Effector memory CD4-positive, alpha-beta T cell (primary cell): ENCODE measurements at places on chromosomes 12 and 14.

DNA sequence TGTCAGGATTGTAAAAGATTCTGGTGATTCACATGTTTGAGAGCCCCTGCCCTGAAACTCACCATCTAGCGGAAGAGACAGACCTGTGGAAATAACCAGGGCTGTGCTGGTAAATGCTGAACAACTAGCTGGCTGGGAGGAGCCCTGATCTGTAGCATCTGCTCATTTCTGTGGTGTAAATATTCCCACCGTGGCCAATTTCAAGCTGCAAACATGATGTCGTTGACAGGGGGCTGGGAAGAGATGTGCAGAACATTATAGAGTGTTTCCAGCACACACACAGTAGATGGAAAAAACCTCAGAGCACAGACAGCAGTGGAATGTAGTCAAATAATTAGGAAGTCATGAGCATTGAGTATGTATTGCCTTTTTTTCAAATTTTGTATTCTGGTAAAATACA lies 138.2 kb downstream of the PHETA1 start:
- no peak for DNase-seq
- H3K4me1 ChIP-seq: no peaks in the 10 kb centered on the region
- H3K36me3 ChIP-seq: no peaks in the 10 kb centered on the region
- H3K4me3 ChIP-seq: no peak overlapping the region

GRCh38 chr12:124188561-124189405 lies 106.1 kb upstream of the RFLNA start:
- no peak overlapping the region for H3K4me3 ChIP-seq
- no peak overlapping the region for H3K27ac ChIP-seq
- no peak for DNase-seq
- H3K27me3 ChIP-seq: no peaks in the 10 kb centered on the region
- no peaks in the 10 kb centered on the region for H3K4me1 ChIP-seq

DNA sequence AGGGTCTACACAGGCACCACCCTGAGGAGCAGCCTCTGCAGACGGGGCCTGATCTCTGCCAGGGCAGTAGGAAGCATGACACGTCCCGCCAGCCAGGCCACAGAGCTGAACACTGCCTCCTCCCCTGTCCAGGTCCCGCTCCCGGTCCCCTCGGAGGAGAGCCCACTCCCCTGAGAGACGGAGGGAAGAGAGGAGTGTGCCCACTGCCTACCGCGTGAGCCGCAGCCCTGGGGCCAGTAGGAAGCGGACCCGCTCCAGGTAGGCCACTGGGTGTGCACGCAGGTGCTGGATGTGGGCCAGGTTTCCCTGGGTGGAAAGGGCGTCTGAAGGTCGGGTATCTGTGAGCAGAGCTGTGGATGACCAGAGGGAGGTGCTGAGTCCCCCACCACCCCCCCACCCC lies 41.9 kb upstream of the MMP17 start:
- DNase-seq: no peak
- no peaks in the 10 kb centered on the region for H3K27me3 ChIP-seq
- peaks cover 65% of the 10 kb centered on the region for H3K36me3 ChIP-seq
- no peak overlapping the region for H3K4me3 ChIP-seq
- no peaks in the 10 kb centered on the region for H3K4me1 ChIP-seq
- no peak overlapping the region for H3K27ac ChIP-seq

GRCh38 chr12:124369827-124370378 lies 75.0 kb downstream of the RFLNA start:
- no peaks in the 10 kb centered on the region for H3K4me1 ChIP-seq
- no peak overlapping the region for H3K27ac ChIP-seq
- no peak overlapping the region for H3K4me3 ChIP-seq
- H3K27me3 ChIP-seq: no peaks in the 10 kb centered on the region
- no peak for DNase-seq

DNA sequence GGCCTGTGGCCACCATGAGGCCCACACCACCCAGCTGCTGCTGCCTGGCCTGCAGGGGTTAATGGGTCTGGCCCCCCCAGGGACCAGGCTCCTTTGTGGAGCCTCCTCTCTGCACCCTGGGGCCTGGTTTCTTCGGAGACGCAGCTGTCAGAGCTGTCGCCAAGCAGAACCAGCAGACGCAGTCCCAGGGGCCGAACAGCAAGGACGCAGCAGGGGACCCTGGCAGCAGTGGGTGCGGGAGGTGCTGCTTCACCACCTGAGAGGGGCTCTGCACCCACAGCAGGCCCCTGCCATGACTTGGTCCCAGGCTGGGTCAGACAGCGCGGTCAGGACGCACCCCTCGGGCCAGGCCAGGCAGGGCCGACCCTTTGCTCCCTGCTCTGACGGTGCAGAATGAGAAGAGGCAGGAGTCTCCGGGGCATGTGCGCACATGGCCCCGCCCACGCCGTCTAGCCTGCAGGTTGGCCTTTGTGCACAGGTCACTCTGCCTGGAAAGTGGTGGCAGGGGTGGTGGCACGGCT lies 30.5 kb downstream of the JAG2 start:
- H3K27me3 ChIP-seq: no peaks in the 10 kb centered on the region
- H3K36me3 ChIP-seq: no peaks in the 10 kb centered on the region
- H3K4me3 ChIP-seq: no peak overlapping the region
- no peaks in the 10 kb centered on the region for H3K4me1 ChIP-seq

DNA sequence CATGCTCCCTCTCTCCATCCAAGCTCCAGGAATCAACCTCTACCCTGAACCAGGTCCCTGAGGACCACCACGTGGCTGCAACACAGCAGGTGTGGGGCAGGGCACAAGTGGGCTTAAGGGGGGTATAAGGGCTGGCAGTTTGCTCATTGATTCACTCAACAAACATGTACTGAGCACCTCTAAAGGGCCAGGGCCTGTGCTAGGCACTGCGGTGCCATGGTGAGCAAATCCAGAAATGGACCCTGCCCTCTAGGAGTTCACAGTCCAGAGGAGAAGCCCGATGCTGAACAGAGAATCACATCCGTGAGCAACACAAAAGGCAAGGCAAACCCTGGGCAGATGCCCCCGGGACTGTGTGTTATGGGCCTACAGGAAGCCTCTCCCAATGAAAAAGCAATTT lies 6.5 kb upstream of the AQP2 start:
- no peaks in the 10 kb centered on the region for H3K27me3 ChIP-seq
- peaks cover 29% of the 10 kb centered on the region for H3K4me1 ChIP-seq
- peak overlapping the region; percentile 12 for H3K27ac ChIP-seq
- H3K36me3 ChIP-seq: no peaks in the 10 kb centered on the region
- DNase-seq: no peak
- H3K4me3 ChIP-seq: no peak overlapping the region

- H3K4me3 ChIP-seq: no peak overlapping the region
- peaks cover 14% of the 10 kb centered on the region for H3K27me3 ChIP-seq
- no peak for DNase-seq
- H3K27ac ChIP-seq: no peak overlapping the region
- no peaks in the 10 kb centered on the region for H3K36me3 ChIP-seq
Measured at GRCh38 chr14:89030921-89031320, 206.5 kb downstream of the TTC8 start.

- H3K36me3 ChIP-seq: no peaks in the 10 kb centered on the region
- no peak overlapping the region for H3K27ac ChIP-seq
- H3K4me3 ChIP-seq: no peak overlapping the region
Measured at GRCh38 chr14:99143126-99143525, 128.9 kb downstream of the BCL11B start.
